Activated T-cell treated with anti-CD3 and anti-CD28 coated beads, Interleukin-2, amount 50 U/mL, for 1 hour (primary cell): ENCODE measurements at places on chromosomes 2 and 18.

GRCh38 chr2:113762377-113763118, 6.1 kb upstream of the SLC35F5 start:
- DNase-seq, result no peak

DNA sequence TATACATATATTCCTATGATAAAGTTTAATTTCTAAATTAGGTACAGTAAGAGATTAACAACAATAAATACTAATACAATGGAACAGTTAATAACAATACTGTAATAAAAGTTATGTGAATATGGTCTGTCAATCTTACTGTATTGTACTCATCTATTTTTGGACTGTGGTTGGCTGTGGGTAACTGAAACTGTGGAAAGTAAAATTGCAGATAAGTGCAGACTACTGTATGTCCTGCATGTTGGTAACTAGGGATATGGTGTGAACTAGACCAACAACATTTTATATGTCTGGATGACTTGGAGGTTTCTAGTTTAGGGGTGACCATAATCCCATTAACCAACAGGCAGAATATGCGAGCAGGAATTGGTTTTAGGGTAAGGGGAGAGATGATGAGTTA, 23.3 kb downstream of the PHLPP1 start:
- no peak for DNase-seq

- peak; percentile 59 for DNase-seq
Measured at GRCh38 chr2:9770308-9771100, 72.8 kb upstream of the TAF1B start.

DNA sequence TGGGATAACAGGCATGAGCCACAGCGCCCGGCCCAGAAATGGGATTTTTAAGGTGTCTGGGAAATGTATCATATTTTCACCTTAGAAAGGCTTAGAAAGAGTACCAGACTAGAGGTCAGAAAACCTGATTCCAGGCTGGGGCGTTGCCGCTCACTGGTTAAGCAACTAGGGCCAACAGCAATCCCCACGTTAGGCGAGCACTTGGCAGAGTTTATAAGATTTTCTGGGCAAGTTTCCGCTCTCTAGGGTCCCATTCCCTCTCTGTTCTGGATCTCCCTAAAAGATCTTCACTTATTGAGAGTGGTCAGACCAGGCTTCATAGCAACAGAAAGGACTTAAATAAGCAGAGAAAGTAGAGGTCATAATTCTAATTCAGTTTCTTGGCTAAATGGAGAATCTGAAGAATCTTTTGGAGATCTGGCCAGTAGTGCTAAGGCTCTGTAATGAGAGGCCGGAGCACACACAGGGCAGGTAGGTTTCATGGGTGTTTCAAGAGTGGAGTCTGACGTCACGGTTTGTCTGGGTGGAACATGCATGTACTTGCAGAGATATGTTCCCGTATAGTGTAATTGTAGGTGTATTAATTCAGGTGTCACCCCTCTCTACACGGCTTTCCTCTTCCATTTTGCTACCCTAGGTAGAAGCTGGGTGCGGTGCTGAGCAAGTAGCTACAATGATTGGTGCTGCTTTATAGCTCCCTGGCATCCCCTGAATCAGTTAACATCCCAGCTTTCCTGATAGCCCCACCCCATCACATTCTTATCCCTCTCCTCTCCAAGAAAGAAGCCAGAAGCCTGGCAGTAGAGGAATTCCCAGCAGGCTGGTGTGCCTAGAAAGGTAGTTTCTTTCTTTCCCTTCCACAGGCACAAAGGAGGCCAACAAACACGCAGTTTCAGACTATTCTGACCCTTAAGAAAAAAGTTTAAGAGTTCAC, 4.4 kb upstream of the SMAD7 start:
- DNase-seq, result no peak

DNA sequence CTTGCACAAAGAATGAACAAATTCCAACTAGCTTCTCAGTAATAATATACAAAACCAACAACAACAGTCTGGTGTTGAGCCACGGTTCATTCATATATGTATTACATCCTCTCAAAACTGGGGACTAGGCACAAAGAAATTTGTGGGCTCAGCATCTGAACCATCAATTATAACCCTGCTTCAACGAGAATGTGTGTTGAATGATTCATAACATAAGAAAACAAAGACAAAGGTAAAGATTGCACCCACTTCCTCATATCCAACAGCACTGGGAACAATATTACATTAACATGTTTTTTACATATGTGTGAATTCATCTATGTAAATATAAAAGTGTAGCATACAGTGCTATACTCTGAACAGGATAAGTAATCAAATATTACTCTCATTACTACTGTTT, 144.8 kb downstream of the CDH2 start:
- DNase-seq, result no peak

DNA sequence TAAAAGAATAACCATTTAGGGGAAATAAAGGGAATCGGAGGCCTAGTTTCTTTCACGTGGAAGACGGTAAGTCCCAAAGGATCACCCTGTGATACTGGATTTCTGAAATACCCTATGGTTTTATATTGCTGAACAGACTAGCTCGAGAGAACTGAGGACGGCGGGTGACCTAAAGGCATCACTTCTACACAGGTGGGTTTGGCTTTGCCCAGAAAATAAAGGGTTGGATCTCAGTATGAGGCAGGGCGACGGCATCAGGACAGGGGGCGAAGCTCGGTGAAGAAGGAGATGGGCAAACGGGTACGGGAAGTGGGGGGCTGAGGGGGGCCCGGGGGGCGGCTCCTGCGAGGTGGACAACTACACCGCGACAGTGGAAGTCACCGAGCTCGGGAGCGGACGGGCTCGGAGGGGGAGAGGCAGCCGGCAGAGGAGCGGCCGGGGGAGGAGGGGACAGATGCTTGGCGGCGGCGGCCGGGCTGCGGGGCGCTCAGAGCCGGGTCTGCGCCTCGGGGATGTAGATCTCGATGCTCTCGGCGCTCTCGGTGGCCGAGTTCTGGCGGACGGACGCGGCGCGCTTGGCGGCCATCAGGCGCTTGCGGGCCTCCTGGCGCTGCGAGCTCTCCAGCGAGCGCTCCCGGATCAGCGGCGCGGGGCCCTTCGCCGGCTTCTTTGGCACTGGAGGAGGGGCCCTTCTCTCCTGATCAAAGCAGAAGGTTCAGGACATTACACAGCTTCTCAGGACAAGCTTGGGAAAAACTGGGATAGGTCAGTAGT, 48.9 kb downstream of the TGIF1 start:
- DNase-seq, result peak; percentile 23
